Naive B cell (primary cell): ENCODE measurements at places on chromosomes 4 and X.

GRCh38 chr4:181687116-181687515 is 556.1 kb upstream of the TENM3 start:
- DNase-seq = no peak

- no peak for DNase-seq
Measured at GRCh38 chr4:147361726-147362125, 119.2 kb upstream of the EDNRA start.

GRCh38 chr4:26372525-26373172 is 51.8 kb downstream of the RBPJ start:
- DNase-seq = peak; percentile 17

DNA sequence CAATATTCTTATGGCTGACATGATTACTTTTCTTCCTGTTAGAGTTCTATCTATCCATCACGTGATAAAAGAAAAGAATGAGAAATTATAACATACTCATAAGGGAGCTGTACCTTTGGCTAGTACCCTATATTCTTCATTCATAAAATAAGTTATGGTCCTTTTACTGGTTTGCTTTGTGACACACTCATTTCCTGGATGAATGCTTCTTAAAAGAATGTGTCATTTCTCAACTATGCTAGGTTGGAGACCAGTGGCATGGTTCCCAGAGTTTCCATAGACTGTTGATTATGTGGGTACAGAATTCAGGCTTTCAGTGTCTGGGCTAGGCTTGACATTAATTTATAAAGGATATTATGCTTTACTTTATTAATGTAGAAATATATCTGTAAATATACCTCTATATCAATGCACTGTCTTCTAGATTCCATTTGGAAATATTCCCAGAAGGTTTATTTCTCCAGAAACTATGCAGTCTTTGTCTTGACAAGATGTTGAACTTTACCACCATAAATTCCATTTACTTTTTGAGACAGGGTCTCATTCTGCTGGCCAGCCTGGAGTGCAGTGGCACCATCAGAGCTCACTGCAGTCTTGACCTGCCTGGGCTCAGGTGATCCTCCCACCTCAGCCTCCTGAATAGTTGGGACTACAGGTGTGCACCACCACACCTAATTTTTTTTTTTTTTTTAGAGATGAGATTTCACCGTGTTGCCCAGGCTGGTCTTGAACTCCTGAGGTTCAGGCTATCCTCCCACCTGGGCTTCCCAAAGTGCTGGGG is 23.8 kb downstream of the NUDT6 start:
- DNase-seq = no peak

GRCh38 chrX:71941145-71941544 is 30.5 kb downstream of the NHSL2 start:
- DNase-seq = no peak

DNA sequence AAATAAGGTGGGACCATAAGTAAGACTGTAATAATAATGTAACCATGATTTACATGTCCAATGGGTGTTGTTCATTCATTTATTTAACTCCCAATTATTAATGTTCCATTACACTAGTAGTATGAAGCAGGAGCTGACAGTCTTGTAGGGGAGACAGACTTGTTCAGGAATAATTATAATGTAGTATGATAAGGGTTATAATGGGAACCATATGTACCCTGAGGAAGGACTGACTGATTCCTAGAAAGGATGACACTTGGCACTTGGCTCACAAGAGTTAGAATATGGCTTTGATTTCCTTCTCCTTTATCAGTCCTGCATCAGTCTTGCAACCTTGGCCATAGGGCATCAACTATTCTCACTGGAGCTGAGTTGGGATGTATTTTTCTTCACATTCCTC is 24.2 kb downstream of the PCDH7 start:
- no peak for DNase-seq

- DNase-seq = no peak
Measured at GRCh38 chrX:41043196-41043595, 42.0 kb upstream of the USP9X start.

DNA sequence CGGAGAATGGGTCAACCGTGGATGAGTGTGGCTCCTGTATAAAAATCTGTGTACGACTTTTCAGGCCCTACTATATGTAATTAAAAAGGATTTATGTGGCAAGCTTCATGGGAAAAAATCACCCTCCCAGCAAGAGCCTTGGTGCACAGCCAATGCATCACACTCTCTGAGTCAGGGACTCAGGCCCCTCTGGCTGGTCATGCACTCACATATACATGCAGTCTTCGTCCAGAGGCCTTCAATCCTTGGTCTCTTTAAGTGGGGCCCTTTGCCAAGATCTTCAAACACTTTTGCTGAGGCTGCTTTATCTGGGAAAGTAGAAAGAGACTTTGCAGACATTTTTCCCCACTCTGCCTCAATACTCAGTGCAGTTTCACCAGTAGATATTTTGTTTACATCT is 311.4 kb upstream of the FSTL5 start:
- no peak for DNase-seq

DNA sequence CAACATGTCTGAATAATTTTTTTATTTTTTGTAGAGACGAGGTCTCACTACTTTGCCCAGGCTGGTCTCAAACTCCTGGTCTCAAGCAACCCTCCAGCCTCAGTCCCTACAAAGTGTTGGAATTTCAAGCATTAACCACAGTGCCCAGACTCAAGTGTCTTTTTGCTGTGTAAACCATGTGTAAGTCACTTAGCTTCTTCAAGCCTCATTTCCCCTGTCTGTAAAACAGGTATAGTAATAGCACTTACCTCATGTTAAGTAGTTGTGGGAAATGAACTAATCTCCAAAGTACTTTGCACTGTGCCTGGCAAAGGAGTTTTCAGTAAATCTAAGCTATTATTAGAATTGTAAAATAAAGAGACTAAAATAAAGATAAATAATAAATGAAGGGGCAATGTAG is 35.7 kb downstream of the STBD1 start:
- no peak for DNase-seq

- DNase-seq = no peak
Measured at GRCh38 chrX:103396186-103396585, 19.8 kb downstream of the BEX3 start.

DNA sequence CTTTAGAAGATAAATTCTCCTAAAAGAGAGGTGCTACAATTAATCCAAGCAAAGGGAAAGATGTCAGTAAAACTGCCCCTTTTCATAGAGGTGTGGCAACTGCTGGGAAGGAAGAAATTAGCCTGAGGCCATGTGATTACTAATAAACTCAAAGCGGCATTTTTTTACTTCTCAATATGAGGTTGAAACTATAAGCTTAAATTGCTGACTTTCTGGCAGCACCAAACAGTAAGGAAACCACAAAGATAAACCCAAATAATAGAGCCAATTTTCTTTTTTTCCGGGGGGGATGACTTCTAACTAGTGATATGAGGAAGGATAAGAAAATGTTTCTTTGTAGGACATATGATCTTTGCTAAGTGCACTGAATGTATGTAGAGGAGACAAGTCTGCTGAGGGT is 30.9 kb downstream of the AR start:
- DNase-seq = no peak

- DNase-seq = no peak
Measured at GRCh38 chr4:87152310-87153041, 67.9 kb downstream of the KLHL8 start.

GRCh38 chr4:45442466-45442865 is 681.4 kb downstream of the GABRG1 start:
- DNase-seq = no peak

DNA sequence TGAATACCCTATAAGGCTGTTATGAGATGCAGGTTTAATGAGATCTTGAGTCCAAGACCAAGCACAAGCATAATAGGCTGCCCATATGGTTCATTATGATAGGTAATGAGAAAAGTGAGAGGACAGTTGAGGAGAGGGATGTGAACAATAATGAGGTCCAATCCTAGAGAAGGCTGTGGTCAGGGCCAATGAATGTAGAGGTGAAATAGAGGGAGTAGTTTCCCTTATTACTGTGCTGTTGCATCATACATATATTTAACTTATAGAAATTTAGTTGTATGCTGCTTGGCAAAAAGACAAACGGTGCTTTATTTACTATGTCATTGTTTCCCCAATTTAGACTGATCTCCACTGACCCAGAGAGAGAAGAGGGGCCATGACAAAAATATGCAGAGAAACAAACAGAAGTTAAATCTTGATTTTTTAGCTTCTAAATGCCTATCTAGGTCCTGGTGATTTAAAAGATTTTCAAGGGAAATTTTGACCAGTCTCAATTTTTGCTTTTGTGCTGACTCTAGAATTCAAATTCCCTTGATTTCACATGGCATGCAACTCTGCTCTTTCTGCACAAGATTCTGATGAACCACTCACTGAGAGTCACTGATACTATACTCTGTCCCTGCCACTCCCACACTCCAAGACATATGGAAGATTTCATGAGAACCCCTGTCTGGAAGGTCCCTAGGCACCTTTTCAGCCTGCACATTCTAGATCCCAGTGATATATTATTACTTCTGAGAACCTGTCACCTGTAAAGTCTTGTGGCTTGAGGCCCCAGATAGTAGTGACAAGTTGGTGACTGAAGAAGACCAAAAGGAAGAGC is 159.7 kb downstream of the VSIG4 start:
- DNase-seq = no peak

DNA sequence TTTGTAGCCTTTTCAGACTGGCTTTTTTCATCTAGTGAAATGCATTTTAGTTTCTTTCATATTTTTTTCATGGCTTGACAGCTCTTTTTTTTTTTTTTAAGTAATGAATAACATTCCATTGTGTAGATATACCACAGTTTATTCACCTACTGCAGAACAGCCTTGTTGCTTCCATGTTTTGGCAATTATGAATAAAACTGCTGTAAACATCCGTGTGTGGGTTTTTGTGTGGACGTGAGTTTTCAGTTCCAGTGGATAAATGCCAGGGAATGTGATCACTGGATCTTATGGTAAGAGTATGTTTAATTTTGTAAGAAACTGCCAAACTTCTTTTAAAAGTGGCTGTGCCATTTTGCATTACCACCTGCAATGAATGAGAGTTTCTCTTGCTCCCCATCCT is 160.8 kb downstream of the SOWAHB start:
- DNase-seq = no peak

GRCh38 chrX:51837921-51838320 is 55.5 kb upstream of the MAGED1 start:
- DNase-seq = no peak

- DNase-seq = no peak
Measured at GRCh38 chrX:56569378-56570057, 6.1 kb downstream of the UBQLN2 start.

DNA sequence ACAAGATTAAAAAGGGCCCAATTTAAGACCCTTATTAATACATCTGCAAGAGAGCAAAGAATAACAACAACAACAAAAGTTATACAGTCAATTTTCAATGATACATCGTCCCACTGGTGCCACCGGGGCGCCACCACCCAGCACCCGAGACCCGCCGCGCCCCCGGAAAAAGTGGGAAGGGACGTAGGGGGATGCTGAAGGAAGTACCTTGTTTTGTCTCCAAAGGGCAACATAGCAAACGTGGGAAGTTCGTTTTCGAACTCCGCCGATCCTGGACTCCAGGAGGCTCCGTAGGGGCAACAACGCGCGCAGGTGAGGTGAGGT is 1.7 kb downstream of the PDE5A start:
- no peak for DNase-seq

DNA sequence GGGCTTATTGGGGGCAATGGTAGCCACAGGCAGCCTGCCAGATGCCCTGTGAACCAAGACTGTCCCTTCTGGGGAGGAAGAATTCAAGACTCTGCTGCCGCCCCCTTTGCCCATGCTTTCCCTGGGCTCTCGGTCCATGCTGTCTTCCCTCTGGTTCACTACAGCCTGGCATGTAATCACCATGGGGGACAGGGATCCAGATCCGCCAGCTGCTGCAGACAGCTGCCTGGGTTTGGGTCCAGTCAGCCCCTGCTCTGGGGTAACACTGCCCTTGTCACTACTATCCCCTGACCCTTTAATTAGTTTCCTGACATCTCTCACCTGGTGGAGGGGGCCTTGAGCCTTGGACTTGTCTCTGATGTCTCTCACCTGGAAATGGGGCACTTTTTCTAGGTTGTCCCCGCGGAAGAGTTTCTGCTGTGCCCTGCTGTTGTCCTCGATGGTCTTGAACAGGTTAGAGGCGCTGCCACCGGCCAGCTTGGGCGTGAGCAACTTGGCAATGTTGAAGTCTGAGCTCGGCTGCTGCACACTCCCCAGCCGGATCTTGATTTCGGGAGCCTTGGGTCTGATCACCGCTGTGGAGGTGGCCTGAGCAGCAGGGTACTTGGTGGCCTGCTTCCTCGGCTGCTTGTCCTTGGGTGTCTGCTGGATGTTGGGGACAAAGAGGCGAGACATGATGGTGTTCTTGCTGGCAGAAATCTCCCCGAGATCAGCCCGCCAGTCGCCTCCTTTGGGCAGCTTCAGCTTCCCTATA is 6.4 kb downstream of the C4orf54 start:
- no peak for DNase-seq

DNA sequence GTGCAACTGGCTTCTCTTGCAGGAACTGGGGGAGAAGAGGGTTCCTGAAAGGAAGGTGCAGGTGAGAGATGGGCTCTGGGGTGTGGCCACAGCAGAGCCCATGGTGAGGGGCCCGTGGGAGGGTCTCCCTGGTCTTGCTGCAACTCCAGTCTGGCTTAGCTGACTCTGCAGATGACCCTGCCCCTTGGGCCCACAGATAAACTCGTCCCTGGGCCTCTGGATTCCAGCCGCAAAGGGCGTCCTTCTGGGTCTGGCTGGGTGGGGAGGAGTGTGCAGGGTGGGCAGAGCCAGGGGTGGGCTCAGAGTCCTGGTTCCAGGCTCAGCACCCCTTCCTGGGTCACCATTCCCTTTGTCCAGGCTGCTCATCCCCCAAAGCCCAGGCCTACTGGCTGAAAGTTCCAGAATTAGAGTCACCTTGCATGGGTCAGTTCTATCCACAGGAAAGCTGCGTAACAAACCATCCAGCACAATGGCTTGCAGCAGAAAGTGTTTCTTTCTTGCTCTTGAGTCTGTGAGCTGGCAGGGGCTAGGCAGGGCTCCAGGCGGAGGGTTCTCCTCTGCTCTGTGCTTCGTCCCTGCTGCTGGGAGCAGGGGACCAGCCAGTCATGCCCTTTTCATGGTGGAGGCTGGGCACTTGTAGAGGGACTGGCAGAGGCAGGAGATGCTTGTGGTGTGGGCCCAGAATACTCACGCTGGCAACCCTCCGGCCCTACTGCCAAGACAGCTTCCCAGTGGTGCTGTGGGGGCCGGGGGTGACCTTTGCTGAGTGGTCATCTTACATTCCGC is 43.5 kb upstream of the ADRA2C start:
- no peak for DNase-seq

DNA sequence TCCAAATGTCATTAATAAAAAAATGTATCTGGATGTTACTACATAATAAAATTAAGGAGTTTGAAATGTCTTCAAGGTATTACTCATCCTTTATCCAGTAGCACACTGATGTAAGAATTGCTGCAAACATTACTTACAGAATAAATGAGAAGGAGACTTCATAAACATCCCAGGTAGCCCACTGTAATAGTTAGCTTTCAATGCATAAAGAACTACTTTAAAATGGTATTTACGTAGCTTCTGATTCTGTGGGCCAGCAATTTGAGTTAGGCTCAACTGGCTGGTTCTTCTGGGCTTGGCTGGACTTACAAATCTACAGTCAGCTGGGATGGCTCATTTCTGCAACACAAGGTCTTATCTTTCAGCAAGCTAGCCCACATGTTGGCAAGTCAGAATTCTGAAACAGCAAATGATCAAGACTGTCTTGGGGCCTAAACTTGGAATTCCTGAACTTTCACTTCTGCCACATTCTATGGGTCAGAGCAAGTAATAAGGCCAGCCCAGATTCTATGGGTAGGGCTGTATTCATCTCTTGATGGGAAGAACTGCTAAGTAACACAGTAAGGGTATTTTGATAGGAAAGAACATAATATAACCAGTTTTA is 522.5 kb downstream of the IQCM start:
- DNase-seq = no peak
